ENCODE measurements at places on chromosomes 11 and 22.
A peak's percentile ranks its signal among the peaks of the same experiment; 100 is the strongest.

GRCh38 chr11:116935089-116935488 is 97.7 kb upstream of the APOA1 start:
- DNase-seq = no peak

DNA sequence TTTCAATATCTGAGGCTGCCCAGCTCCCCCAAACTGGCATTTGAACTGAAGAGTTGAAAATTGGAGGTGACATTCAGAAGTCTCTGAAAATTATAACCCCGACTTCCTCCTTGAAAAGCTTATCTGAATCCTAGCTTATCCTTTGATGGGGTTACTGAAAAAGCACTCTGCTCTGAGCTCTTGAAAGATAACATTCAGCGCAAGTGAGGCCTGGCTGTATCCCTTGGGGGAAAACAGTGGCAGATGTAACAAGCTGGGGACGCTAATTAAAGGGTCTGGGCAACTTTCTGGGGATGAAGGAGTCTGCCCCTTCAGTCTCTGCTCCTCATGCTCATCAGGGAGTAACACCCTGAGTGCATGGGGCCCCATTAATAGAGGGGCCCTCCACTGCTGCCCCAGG is 402.0 kb upstream of the CADM1 start:
- no peak for DNase-seq

DNA sequence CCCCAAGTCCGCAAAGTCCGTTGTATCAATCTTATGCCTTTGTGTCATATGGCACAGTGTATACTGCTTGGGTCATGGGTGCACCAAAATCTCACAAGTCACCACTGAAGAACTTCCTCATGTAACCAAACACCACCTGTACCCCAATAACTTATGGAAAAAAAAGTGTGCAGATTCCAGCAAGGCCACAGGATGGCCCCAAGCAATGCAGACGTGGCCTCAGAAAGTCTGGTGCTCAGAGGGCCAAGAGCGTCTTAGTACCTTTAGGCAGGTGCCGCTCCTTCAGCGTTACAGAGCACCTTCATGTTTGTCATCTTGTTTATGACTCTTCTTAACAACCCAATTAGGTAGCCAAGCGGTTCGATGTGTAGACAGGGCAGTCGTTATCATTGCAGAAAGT is 65.3 kb downstream of the PRDM11 start:
- DNase-seq = no peak

DNA sequence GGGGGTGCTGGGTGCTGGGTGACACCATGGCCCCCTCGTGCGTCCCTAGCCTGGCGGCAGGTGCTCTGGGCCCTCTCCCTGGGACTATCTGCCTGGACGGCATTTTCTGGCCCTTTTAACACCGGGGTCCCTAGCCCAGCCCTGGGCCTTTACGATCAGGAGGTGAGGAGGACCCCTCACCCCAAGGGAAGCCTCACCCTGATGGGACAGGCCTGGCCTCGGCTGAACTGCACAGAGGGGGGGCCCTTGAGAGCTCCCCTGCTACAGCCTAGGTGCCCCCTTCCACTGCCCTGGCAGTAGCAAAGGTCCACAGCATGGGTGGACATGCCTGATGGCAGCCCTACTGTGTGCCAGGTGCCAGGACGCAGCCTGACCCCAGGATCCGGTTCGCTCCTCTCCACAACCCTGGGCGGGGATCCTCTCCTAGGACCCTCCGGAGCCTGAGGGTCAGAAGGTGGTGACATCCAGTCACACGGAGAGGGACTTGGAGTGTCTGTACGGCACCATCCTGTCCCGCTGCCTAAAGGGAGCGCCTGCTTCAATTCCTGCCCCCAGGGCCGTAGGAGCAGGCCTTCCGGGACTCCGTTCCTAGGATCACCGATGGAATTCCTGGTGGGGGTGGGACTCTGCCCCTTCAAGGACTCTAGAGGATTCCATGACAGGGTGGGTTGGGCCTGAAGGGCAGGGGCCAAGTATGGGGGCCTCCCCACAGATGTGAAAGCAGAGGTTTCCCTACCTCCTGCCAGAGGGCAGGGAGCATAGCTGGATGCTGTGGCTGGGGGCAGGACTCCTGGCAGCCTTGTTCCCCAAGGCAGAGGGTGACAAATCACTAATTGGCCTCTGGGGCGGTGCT is 33.0 kb upstream of the TH start:
- DNase-seq = no peak

GRCh38 chr11:26985943-26986342 is 8.0 kb upstream of the FIBIN start:
- DNase-seq = no peak

DNA sequence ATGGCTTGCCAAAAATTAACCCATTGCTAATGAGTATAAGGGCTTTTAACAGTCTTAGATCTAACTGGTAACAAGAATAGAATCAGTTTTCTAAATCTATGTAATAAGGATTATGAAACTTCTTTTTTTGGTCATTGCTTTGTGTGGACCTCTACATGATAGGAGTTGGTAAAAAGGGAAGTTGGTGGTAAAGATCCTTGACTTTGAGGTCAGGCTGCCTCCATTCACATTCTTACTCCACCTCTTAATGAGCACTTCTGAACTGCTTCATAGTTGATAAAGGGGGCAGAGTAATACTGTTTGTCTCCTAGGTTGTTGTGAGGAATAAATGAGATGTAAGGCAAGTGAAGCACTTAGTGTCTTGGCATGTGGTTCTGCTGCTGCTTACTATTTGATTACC is 10.6 kb downstream of the EIF3M start:
- DNase-seq = no peak

DNA sequence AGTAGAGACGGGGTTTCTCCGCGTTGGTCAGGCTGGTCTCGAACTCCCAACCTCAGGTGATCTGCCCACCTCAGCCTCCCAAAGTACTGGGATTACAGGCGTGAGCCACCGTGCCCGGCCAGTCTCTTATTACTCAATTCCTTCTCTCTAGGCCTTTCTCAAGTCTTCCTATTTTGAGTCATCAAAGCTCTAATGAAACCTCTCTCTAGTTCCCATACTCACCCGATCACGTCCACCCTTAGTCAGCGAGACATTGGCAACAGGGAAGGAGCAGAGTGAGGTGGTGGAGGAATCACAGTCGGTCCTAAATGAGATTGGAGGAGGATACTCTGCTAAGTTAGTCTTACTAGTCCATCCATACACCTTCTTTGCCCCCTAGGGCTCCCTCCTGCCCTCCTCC is 5.0 kb downstream of the BSCL2 start:
- DNase-seq = no peak

DNA sequence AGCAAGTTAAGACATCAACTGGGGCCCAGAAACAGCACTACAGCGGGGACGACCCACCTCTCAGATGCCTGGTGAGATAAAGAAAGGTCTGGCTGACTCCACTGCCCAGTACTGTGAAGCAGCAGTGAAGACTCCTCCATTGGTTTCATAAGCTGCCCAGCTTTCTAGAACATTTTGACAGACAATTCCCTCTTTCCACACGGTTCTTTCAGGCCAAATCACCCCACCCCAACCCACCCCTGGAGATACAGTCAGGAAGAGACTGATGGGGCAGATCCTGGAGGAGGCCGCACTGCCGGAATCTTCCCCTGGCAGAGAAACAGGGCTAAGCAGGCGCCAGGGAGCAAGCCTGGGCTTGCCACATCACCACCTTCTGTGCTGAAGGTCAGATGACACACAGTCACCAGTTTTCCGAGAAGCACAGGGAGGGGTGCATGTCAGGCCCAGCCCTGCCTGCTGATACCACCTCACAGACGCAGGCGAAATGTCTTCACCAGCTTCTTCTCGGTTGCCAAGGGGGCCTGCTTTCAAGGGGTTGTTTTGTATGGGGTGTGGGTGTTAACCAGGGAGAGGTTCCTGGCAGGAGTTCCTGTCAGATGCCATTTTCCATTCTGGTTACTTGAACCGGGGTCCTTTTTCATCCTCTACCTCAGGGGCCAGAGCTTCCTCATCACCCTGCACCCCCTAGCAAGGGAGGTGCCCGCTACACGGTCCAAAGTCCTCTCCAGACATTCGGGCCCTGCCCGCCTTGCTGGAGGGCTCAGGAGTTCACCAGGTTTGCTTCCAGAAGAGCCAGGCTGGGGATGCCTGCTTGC is 1.4 kb upstream of the NEAT1 start:
- DNase-seq = peak; percentile 61

GRCh38 chr11:127866109-127866508 is 721.2 kb downstream of the ETS1 start:
- no peak for DNase-seq

DNA sequence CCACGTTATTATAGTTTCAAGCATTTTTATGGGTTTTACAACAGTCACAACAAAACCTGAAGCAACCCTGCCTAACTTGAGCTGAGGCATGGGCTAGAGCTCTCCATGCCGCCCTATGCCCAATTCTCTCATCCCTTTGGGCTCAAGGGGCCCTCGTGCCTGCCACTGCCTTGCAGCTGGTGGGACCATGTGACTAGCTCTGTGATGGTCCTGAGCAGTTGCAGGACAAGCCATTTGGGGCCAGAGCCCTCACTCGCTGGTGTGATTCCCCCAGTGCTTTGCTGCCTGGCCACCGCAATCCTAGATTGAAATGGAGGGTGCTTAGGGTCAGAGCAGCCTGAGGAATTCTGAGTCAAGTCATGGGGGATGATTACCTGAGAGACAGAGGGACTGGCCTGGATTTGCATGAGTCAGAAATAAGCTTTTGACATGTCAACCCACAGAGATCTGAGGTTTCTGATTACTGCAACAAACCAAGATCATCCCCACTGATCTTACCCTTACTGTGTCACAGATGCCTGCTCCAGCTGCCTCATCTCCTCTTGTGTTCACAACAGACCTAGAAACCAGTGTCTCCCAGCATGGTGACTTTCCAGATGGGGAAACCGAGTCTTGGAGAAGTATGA is 323.7 kb downstream of the BRD1 start:
- no peak for DNase-seq

DNA sequence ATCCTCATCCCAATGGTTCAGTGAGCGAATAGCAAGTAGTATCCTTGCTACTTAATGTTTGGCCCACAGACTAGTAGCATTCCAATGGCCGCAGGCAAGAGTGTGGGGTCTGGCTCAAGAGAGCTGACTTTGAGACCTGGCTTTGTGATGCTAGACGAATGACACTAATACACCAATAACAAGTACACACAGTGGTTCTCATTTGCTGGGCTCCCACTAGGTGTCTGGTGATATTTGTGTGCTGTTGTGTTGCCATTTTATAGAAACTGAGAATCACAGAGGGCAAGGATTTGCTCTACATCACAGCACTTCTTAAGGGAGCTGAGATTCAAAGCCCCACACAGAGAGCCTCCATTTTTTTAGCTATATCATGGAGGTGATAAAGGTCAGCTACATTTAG is 351.2 kb downstream of the TENM4 start:
- DNase-seq = no peak
